ENCODE measurements at places on chromosomes 5 and 9.

GRCh38 chr5:37896159-37896558 lies 56.3 kb upstream of the GDNF start:
- H3K27me3 ChIP-seq = peaks cover 3% of the 10 kb centered on the region
- DNase-seq = no peak
- no peak overlapping the region for H3K27ac ChIP-seq
- no peaks in the 10 kb centered on the region for H3K36me3 ChIP-seq
- H3K4me3 ChIP-seq = no peak overlapping the region

GRCh38 chr9:1034271-1034670 lies 15.9 kb upstream of the DMRT2 start:
- H3K27me3 ChIP-seq = peaks cover 18% of the 10 kb centered on the region
- H3K4me3 ChIP-seq = no peak overlapping the region
- H3K4me1 ChIP-seq = no peaks in the 10 kb centered on the region
- no peak overlapping the region for H3K27ac ChIP-seq
- H3K36me3 ChIP-seq = no peaks in the 10 kb centered on the region
- no peak for DNase-seq

DNA sequence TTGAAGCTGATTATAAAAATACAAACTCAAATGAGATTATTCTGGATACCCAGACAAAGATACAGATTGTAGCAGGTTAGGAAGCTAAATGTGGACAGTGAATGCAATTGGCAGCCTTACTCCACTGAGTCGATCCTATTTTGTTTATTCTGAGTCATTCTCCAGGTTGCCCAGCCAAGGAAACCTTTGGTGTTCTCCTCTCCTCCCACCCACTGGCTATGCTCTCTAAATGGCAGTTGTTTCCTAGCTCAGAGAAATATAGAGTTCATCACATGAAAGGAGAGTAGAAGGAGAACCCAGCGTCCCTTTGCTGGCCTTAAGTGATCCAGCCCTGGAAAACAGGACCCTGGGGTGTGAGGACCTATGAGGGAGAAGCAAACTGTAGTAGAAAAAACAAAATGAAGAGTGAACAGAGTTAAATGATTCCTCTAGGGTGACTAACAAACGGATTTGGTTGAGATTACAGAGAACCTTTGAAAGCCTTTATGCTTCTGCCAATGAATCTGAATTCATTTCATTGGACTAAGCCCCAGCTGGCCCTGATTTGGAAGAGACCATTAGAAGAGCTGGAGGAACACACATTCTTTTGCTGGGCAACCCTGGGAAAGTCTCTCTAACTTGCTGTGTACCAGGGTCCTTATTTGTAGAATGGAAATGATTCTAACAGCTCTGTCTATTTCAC lies 95.1 kb downstream of the BRINP1 start:
- H3K36me3 ChIP-seq = no peaks in the 10 kb centered on the region
- H3K4me1 ChIP-seq = no peaks in the 10 kb centered on the region
- DNase-seq = no peak
- H3K27ac ChIP-seq = no peak overlapping the region

DNA sequence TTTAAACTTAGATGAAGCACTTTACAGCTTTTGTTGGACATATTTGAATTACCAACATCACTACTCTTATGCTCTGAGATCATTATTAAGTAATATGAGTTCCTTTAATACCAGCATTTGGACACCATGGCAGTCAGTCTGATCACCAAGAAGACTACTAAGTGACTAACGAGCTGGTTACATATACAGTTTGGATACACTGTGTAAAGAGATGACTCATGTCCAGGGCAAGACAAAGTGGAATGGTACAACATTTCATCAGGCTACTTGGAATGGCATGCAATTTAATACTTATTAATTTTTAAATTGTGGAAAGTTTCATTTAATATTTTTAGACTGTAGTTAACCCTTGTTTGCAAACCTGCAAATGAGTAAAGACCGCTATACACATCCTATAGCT lies 237.4 kb upstream of the PRDM9 start:
- no peaks in the 10 kb centered on the region for H3K36me3 ChIP-seq
- no peak for DNase-seq
- H3K27me3 ChIP-seq = no peaks in the 10 kb centered on the region
- no peak overlapping the region for H3K4me3 ChIP-seq

DNA sequence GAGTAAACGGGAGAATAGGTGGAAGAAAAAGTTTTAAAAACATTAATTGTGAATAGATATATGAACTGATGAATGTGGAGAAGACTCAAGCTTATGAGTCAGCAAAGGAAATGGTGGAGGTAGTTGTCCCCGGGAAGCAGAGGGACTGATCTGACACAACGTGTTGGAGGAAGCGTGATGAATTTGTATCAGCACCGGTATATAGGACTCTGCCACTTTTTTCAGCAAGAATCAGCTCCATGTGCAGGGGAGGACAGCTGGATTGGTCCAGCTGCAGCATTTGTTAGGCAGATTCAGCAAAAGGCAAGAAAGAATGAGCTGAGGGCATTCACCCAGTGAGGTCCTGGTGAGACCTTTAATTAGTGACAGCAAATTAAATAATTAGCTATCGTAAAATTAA lies 276.0 kb downstream of the TENT4A start:
- H3K4me1 ChIP-seq = no peaks in the 10 kb centered on the region
- H3K27ac ChIP-seq = no peak overlapping the region
- no peak overlapping the region for H3K4me3 ChIP-seq
- peaks cover 5% of the 10 kb centered on the region for H3K27me3 ChIP-seq
- DNase-seq = no peak

Data from activated CD4-positive, alpha-beta T cell treated with anti-CD3 and anti-CD28 coated beads, Interleukin-2, amount 10 ng/mL, durations not matched to agents 24 days and 14 days (primary cell).